Activated T-cell treated with anti-CD3 and anti-CD28 coated beads, Interleukin-2, amount 50 U/mL, for 4 hours (primary cell): ENCODE measurements at places on chromosomes 12 and 14.

DNA sequence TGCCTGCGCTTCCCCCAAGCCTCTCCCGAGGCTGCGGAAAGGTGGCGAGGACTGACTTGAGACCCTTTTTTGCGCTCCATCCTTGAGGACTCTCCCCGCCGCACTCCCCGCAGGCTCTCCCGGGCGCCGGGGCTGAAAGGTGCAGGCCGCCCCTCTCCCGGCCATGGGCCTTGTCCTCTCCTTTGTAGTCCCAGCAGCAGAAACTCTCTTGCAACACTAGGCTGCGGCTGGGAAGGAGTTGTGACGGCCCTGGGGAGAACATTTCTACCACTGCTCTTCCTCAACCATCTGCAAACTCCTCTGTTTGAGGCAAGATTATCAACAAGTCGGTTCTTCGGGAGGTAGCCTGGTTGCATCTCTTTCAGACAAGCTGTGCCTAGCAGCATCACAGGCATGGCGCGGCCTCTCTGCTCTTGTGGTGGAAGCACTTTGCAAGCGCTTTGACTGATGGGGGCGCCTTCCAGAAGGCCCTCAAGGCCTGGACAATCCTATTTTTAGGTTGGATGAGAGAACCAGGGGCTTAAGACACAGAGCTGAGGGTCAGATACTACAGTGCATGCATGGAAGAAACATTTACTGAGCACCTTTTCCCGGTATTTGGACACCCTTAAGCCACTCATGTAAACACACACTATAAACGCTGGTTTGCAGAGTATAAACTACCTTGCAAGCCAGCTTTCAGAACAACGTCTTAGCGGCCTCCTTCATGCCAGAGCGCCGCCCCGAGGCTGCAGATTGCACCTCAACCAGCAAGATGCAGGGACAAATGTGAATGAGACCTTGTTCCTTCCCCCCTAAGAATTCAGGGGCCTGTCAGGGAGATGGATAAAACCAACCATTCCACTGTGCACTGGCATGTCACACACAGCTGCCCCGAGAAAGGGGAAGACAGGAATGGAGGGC, 1.2 kb upstream of the PRIMA1 start:
- DNase-seq = no peak

GRCh38 chr12:1518591-1519516, 75.5 kb downstream of the FBXL14 start:
- no peak for DNase-seq

DNA sequence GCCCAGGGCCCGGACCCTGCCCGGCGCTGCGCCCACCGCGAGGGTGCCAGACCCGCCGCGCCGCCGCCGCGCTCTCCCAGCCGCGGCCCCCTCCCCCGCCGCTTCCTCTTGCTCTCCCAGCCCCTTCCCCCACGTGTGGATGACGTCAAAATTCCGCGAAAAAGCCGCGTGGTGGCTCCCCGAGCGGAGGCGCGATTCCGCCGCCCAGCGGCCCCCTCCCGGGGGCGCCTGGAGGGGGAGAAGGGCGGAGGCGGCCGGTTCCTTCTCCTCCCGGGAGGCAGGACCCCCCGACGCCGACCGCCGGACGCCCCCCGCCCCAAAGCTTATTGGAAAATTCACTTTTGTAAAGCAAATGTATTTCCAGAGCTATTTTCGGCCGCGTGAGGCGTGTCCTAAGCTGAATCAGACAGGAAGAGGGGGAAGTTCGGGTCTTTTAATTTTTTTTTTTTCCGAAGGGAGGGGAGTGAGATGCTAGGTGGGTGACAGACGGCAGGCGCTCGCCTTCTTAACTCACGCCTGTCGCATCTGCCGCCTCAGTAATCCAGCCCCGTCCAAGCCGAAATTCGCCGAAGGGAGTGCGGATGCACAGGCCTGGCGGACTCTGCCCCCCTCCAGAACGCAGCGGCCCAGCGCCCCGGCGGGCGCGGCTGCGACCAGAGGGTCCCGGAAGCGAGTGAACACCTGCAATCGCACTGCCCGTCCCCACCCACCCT, 4.1 kb upstream of the CCND2 start:
- DNase-seq = peak; percentile 96

GRCh38 chr12:131082290-131083194, 128.8 kb downstream of the ADGRD1 start:
- no peak for DNase-seq

GRCh38 chr14:77616133-77616453, 344 bp downstream of the SPTLC2 start:
- no peak for DNase-seq

GRCh38 chr14:102461490-102462338, 47.9 kb downstream of the ANKRD9 start:
- DNase-seq = no peak

DNA sequence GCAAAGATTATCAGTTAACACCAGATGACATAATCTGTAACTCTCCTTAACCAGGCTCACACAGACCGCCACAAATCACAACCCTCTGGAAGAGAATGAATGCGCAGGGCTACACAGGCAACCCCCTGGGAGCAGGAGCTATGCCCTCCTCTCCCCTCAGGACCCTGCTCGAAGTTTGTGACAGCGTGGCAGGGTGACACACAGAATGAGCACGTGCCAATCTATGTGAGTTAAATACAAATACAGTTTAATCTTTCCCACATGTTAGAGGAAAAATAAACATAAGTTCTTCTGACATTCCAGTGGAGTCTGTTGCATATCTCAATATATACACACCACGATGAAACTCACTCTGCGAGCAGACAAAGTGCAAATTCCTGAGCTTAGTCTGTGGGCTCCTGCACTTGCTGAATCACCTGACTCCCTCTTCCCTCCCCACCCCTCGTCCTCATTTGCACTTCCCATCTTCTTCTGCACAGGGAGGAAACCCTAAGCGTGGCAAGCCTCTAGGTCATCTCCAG, 37.6 kb downstream of the BCAT1 start:
- DNase-seq = no peak

GRCh38 chr14:74984236-74985027, 18.3 kb upstream of the EIF2B2 start:
- no peak for DNase-seq

DNA sequence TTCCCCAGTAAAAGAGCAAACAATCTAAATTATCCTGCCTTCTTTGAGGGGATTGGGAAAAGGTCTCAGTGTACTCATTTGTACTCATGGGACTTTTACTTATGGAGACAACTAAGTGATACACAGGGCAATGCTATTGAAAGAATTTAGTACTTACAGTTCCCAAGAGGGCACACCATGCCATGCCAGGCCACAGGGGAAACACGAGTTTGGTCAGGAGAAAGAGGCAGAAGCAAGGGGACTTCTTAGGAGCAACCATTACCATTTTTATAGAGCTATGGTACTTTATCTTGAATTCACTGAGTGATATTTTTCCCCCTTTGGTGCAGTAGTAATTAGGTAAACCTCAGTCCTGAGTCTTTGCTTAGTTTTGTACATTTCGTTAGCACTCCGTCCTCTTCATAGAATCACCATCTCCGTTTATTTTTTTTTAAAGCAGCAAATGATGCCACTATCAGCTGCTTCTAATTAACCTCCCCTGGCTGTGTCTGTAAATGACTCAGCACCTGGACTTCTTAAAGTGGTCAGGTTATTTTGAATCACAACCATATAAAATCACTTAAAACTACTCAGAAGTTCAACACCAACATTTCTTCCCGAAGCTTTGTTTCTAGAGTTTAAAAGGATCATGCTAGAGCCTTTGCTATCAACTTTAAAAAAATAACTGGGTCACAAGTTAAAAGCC, 5.9 kb upstream of the WASHC3 start:
- no peak for DNase-seq

DNA sequence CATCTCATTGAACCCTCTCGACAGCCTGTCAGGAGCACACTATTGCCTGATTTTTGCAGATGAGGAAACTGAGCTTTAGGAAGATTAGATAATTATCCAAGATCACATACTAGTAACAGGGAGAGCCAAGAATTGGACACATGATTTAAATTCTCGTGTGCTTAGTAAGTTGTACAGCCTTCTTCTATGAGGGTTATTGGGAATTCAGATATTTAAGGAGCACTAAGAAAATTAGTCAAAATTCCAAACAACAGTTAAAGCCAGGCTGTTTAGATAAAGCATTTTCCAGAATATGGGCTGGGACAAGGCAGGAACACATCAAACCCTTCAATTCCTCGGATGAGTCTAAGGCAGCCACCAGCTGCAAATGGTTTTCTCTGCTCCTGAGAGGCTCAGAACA, 148.8 kb downstream of the TMEM30B start:
- no peak for DNase-seq

DNA sequence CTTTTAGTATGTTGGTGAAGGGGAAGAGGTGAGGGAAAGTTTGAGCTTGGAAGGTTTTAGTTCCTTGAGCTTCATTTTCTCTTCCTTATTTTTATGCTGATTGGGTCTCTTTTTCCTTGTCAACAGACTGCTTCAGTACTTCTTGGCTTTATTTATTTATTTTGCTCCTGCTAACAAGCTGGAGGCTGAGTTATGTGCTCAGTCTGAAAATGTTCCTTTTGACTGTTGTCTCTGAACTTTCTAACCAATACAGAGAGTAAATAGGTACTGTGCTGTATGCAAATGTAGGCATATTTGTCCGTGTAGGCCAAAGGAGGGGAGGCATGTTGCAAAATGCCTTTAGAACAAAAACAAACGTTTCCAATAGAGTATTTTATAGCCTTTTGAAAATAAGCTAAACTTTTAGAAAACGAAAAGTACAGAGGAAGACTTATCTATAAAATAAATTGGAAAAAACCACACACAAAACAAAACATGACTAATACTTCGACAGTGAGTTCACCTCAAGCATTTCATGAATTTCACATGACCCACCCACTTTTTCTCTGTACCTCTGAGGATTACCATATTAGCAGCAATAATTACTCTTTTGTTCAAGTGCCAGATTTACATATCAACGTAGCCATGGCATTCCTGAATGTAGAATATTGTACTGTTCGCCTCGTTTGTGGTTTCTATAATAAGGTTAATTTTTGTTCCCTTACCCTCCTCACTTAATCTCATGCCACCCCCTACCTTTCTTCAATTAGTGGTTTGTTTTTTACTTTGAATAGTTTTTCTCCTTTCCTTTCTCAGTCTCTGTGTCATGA, 4.7 kb upstream of the CREBL2 start:
- no peak for DNase-seq

- no peak for DNase-seq
Observed at GRCh38 chr14:54338696-54339317, 58.0 kb upstream of the CDKN3 start.

DNA sequence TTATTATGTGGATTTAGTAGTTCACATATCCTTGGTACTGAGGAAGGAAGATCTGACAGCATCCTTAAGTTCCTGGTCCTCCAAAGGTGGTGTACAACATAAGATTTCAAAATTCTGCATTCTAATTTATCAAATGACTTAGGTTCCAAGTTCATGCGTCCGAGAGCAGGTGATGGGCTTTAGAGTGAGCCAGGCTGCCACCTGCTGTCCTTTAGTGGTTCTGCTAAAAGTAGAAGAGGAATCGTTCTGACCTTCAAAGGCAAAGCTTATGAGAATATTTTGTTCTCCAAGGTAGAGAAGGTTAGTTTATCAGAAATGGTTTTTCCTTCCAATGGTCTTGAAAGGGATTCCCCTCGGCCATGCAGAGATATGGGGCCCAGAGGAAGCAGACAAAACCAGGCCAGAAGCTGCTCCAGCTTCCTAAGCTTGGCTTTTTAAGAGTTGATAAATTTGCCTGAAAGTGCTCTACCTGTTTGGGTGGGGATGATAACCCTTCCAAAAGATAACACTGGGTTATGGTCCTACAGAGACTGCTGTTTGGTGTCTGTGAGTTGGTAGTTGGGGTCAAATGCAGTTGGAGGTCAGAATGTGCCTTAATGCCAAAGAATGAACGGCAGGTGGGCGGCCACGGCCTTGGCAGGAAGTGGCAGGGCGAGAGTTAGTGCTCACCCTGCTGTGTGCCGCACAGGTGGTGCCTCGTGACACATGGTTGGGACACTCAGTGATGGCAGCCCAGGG, 29.1 kb upstream of the LRTM2 start:
- peak; percentile 64 for DNase-seq

- no peak for DNase-seq
Observed at GRCh38 chr14:99387880-99388279, 92.8 kb downstream of the SETD3 start.

DNA sequence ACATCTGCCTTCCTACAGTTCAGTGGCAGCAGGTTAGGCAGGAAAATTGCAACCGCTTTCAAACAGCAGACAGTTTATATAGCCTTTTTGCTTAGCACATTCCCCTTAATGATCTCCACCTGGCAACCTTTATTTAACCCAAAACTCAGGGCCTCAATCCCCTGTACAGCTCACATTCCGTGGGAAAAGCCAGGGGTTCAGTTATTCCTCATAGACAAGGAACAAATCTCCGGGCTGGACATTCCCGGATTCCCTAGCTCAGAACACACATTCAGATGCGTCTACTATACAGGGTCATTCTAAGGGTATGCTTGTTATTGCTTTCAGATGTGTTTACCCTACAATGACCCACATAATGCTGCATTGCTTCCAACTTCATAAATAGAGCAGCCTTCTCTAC, 73.8 kb upstream of the DCN start:
- DNase-seq = no peak

DNA sequence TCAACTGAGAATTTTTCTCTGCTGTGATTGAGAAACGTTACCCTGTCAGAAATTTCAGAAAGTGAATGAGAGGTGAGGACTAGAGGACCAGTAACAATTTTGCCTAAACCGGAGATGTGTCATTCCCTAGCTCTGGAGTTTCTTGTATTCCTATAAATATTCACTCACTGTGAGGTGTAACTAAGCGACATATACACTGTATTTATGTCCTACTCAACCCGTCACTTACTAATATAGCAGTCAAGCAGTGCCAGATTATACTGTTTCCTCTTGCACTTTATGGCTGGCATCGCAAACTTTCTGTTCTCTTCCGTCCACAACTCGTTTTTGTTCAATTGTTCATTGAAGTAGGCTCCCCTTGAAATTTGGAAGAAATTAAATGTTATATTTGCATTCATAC, 192.9 kb downstream of the NOVA1 start:
- no peak for DNase-seq

GRCh38 chr14:78970677-78971076, 800.5 kb downstream of the NRXN3 start:
- no peak for DNase-seq

- DNase-seq = no peak
Observed at GRCh38 chr12:113089839-113090238, 33.3 kb downstream of the DTX1 start.

DNA sequence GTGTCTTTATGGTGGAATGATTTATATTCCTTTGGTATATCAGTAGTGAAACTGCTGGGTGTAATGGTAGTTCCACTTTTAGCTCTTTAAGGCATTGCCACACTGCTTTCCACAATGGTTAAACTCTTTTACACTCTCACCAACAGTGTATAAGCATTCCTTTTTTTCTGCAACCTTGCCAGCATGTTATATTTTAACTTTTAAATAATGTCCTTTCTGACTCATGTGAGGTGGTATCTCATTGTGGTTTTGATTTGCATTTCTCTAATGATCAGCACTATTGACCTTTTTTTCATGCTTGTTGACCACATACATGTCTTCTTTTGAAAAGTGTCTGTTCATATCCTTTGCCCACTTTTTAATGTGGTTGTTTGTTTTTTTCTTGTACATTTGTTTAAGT, 142.5 kb downstream of the MSRB3 start:
- no peak for DNase-seq

DNA sequence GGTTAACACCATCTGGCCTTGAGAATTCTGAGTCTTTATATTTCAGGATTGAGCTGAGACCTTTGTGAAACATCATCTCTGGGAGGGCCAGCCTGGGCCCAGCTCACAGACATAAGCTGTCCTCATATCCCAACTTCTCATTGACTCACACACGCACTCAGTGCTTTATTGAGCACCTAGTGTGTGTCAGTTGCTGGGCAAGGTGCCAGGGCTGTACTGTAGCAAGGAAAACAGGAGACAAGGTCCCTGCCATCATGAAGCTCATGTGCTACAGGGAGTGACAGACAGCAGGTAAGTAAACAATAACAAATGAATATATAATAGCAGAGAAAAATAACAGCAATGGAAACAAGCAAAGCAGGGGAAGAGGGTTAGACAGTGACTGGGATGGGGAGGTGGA, 30.5 kb upstream of the CCDC63 start:
- DNase-seq = no peak
